ENCODE measurements at places on chromosomes 2 and 18.

DNA sequence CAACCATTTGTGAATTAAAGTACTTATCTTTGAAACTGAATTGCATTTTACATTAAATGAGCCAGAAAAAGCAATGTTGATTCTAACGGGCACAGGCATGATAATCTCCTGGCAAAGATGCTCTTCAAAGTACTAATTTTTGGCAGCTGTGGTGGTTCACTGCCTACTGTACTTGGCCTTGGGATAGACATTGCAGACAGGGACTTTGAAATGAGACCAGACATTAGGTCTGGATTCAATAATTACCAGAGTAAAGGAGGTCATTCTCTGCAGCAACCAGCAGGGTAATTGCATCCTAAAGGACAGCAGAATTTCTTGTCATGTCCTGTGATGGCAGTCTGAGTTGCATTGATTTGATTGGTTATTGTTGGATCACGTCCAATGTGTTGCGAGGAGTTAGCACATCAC is 986.5 kb downstream of the TDRD15 start:
- no peak for DNase-seq

DNA sequence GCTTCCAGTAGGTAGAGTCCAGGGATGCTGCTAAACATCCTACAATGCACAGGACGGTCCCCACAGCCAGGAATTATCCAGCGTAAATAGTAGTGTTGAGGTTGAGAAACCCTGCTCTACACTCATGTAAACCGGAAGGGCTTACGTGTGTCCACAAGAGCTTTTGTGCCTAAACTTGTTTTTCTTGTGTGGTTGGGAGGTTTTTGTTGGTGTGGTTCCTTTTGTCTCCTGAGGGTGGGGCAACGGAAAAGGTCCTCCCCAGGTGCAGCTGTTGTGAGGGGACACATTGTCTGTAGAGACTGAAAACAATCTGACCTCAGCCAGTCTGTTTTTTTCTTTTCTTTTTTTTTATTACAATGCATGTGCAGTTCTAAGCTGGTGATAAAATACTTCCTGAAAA is 72.7 kb upstream of the MGAT5 start:
- no peak for DNase-seq

GRCh38 chr2:36710858-36711515 is 14.5 kb downstream of the VIT start:
- no peak for DNase-seq

- no peak for DNase-seq
Measured at GRCh38 chr2:41728788-41729338, 319.0 kb upstream of the PKDCC start.

DNA sequence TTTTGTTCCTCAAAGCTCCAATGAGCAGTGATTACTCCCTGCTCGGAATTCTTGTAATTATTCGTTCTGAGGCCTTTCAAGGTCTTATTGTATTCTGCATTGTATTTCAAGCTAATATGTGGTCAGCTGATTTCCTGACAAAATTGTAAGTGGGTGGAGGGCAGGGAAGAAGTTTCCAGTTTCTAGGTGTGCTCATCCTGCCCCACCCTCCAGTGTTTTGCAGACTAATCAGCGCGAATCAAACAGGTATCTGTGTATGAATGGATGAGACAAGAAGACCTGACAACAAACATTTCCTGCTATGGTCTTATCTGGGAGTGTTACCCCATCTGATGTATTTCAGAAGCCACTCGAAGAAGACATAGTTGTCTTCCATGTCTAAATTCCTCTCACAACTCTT is 35.3 kb downstream of the MYCN start:
- DNase-seq = no peak

- DNase-seq = no peak
Measured at GRCh38 chr2:146129231-146129630, 1609.3 kb upstream of the ZEB2 start.

- DNase-seq = no peak
Measured at GRCh38 chr2:223925106-223925505, 20.0 kb downstream of the WDFY1 start.

DNA sequence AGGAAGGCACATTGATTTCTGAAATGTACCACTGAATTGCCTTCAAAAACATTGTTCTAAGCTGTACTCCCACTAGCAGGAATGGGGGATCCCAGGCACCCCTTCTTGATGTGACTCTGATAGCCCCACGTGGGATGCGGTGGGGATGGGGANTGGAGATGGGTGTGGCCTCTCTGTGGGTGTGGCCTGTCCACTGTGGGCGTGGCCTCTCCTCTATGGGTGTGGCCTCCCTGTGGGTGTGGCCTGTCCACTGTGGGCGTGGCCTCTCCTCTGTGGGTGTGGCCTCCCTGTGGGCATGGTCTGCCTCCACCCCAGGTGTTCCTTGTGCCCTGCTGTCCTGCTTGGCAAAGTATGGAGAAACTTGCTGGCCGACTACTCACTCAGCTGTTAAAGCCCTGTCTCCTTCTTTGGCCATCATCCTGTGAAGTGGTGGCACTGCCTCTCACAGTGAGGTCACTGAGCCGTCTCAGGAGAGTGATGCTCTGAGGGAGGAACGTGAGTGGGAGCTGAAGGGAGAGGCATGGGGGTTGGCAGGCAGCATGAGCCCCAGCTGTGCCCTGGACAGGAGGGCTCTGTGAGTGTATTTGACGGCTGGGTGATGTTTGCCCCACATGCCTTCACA is 6.7 kb upstream of the PARD6G start:
- no peak for DNase-seq

- DNase-seq = peak; percentile 69
Measured at GRCh38 chr18:67428805-67429204, 87.7 kb downstream of the DSEL start.

- DNase-seq = no peak
Measured at GRCh38 chr2:101733257-101733993, 35.9 kb downstream of the MAP4K4 start.

Measured in AG09319 (cell line).